ENCODE measurements at places on chromosomes 16 and 17. TPM values are rescaled to one million over a fixed set of nuclear protein-coding genes. Genes with fewer than 3 reads are reported as not detected.

NPIPB6 gene
- total RNA-seq, result 0.17 TPM

DNA sequence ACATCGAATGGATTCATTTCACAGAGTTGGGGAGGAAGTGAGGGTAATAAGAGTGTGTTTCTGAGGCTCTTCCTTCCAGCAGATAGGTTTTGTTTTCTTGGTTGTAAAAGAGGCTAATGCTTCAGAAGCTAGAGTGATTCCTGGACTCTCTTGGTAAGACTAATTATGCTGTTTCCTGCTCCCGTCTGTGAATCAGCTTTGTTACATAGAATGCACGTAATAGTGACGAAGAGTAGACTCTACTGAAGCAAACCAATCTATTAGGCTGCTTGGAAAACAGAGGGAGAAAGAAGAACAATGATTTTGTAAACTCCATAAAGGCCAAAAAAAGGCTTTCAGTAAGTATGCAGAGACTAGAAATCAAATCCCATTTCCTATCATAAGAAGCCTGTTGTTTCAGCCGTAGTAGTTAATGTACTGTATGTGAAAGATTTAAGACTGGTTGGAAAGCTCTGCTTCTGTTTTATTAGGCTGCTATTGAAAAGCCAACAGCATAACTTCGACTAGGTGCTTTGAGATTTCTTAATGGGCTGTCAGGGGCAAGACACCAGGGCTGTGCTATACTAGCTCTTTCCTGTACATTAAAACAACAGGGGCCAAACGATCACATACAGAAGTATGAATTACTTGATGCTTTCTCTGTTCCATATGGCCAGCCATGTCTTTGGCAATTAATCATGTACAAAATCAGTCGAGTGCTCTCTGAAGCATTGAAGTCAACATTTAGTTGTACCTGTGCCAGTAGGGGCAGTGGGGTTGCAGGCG lies 219.0 kb downstream of the FTO start:
- no peak overlapping the region for H3K4me3 ChIP-seq
- no peaks in the 10 kb centered on the region for H3K36me3 ChIP-seq
- no peak overlapping the region for H3K27ac ChIP-seq

DNA sequence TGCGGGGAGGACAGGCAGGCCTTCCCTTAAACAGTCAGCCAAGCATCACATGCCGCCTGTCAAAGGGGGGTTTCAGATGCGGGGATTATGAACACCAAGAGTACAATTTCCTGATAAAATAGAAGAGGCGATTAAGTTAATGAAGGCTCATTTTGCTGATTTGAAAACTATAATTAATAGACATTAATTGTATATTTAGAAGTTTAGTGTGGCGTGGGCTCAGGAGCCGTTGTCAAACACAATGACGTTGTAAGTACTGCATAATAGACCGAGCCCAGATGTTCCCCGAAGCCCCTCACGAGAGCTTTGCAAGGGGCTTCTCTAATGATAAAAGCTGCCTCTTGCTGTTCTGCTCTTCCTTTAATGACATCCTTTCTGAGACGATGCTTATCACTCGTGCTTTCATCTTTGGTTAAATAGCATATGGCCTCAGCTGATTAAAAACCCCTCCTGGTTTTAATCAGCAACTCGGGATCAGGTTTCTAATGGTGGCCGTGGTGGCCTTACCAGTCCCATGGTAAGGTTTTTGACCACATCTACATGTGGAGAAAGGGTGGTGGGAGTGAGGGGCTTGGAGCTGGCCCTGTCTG lies 28.2 kb downstream of the SNX20 start:
- H3K27me3 ChIP-seq, result no peaks in the 10 kb centered on the region
- no peaks in the 10 kb centered on the region for H3K36me3 ChIP-seq
- no peaks in the 10 kb centered on the region for H3K4me1 ChIP-seq

DNA sequence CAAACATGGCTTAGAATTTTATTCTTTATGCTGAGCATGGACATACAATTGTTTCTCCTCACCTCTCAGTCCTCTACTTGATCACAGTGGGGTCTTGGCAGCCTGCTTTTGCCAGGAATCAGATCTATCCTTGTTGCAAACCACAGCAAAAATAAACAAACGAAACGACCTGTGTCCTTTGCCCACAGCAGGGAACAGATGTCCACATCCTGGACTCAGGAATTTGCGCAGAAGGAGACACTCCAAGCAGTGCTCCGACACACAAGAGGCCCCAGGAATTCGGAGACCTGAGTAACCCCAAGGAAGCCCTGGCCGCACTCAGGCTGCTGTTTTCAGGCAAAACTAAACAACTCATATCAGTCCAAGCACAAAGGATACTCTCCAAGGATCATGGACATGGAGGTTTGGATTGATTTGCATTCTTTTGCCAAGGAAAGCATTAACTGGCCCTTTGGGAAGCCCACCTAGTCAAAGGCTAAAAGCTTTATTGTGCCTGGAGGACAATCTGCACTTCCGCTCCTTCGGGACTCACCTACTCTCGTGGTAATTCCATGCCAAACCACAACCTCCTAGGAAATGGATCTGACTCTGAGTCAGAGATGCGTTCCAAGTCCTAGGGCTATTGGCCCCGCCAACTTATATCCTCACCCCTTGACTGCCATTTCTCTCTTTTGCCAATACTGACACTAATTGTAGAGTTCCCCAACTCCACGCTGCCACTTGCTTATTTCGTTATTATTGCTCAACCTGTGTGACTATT lies 271.1 kb upstream of the CDH11 start:
- H3K36me3 ChIP-seq, result no peaks in the 10 kb centered on the region
- H3K4me3 ChIP-seq, result peak overlapping the region; percentile 34
- DNase-seq, result peak; percentile 90
- peak overlapping the region; percentile 89 for H3K27ac ChIP-seq
- peaks cover 32% of the 10 kb centered on the region for H3K4me1 ChIP-seq
- no peaks in the 10 kb centered on the region for H3K27me3 ChIP-seq

TPSG1 gene
- not detected for total RNA-seq

DNA sequence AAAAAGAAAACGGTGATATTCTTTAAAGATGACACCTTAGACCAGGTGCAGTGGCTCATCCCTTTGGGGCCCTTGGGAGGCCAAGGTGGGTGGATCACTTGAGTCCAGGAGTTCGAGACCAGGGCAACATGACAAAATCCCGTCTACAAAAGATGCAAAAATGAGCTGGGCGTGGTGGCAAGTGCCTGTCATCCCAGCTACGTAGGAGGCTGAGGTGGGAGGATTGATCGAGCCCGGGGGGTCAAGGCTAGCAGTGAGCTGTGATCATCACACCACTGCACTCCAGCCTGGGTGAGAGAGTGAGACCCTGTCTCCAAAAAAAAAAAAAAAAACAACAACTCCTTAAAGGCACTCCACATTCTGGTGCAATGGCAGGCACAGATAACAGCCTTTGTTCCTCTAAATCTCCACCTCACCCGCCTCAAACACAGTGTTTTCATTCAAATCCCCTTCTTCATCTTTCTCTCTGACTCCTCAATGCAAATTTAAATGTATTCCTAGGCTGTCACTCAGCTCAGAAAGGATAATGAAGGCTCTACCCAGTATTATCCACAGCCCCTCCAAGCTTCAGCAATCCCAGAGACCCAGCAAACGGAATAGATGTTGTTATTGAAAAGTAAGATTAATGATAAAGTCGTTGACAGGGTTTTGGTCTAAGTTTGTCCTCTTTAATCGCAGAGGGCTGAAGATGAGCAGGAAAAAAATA lies 56.2 kb upstream of the CACNG5 start:
- H3K27ac ChIP-seq, result no peak overlapping the region
- DNase-seq, result no peak
- H3K4me3 ChIP-seq, result no peak overlapping the region
- no peaks in the 10 kb centered on the region for H3K4me1 ChIP-seq
- H3K36me3 ChIP-seq, result peaks cover 1% of the 10 kb centered on the region

GRCh38 chr17:73776351-73777130 lies 132.3 kb upstream of the SDK2 start:
- H3K4me1 ChIP-seq, result no peaks in the 10 kb centered on the region
- no peaks in the 10 kb centered on the region for H3K36me3 ChIP-seq
- DNase-seq, result no peak
- no peak overlapping the region for H3K27ac ChIP-seq
- H3K27me3 ChIP-seq, result peaks cover 59% of the 10 kb centered on the region

ITGAX gene
- not detected for total RNA-seq

- peaks cover 6% of the 10 kb centered on the region for H3K36me3 ChIP-seq
- H3K4me3 ChIP-seq, result no peak overlapping the region
- DNase-seq, result no peak
- H3K4me1 ChIP-seq, result no peaks in the 10 kb centered on the region
- no peaks in the 10 kb centered on the region for H3K27me3 ChIP-seq
These were observed 20.8 kb downstream of the CIAPIN1 start for GRCh38 chr16:57426356-57426755.

PRM1 gene
- total RNA-seq, result not detected

- H3K27ac ChIP-seq, result peak overlapping the region; percentile 81
- no peaks in the 10 kb centered on the region for H3K27me3 ChIP-seq
- DNase-seq, result peak; percentile 89
- H3K36me3 ChIP-seq, result no peaks in the 10 kb centered on the region
- H3K4me3 ChIP-seq, result peak overlapping the region; percentile 48
These were observed 21.1 kb downstream of the WIPI1 start for GRCh38 chr17:68435876-68436842.

DNA sequence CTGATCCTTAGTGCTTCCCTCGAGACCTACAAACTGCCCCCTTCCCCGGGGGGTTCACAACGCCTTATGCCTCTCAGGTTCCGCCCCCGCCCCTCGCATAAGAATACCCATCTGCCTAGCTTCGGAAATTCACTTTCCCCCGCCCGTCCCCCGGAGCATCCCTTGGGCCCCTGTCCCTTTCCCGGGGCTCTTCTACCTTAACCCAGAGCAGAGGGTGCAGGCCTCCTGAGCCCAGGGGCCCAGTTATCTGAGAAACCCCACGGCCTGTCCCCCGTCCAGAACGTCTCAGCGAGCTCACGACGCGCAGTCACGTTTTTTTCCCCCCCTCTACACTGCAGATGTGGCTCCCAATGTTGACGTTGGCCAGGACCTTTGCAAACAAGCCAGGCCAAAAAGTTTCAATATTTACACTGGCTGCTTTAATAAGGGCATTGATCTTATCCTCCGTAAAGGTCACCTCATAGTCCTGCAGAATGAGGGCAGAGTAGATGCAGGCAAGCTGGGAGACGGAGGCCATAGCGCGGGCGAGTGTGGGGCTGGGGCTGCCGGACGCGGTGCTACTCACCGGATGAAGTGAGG lies 1.4 kb upstream of the NBR1 start:
- peaks cover 11% of the 10 kb centered on the region for H3K4me1 ChIP-seq
- peak overlapping the region; percentile 55 for H3K27ac ChIP-seq
- no peaks in the 10 kb centered on the region for H3K27me3 ChIP-seq
- peak; percentile 7 for DNase-seq

GRCh38 chr17:78001612-78002011 lies 43.1 kb downstream of the TNRC6C start:
- H3K4me3 ChIP-seq, result no peak overlapping the region
- no peak overlapping the region for H3K27ac ChIP-seq
- no peaks in the 10 kb centered on the region for H3K4me1 ChIP-seq
- no peak for DNase-seq

CD68 gene
- total RNA-seq, result 32.4 TPM

GRCh38 chr16:53991754-53992378 lies 287.9 kb downstream of the FTO start:
- DNase-seq, result no peak
- no peaks in the 10 kb centered on the region for H3K4me1 ChIP-seq
- no peak overlapping the region for H3K4me3 ChIP-seq
- no peaks in the 10 kb centered on the region for H3K36me3 ChIP-seq
- H3K27ac ChIP-seq, result no peak overlapping the region
- H3K27me3 ChIP-seq, result no peaks in the 10 kb centered on the region

CCDC144A gene
- total RNA-seq, result 0.17 TPM

DNA sequence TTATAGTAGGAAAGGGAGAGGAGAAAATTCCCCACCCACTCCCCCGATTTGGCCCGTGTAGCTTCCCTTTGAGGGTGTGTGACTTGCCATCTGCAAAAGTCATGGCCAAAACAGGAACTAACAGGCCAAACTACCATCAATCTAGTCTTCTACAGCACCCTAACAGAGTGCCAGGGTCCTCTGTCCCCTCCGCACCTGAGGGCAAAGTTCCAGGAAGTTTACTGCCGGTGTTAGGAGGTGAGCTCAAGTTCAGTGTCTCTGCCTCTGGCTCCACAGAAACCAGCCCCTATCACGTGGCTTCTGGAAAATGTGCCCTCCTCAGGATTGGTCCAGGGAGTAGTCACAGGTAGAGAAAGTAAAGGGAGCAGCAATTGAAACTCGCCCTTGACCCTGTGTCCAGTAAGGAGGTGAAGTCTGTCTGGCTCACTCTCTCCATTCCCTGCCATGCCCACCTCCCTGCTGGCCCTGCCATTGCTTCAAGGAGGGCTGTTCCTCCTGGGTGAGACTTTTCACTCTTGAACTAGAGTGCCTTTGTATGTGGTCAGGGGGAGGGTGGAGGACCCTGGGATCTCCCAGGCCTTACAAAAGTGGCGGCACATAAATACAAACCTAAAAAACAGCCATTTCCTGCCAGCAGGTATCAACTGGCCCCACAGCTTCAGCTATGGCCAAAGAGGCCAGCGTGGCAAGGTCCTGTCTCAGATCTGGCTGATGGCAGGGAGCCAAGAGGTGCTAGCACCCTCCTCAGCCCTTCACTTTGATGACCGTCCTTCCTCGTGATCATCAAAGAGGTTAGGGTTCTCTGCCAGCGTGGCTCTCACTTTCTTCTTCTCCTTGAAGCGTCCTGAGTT lies 5.3 kb downstream of the PRR15L start:
- no peaks in the 10 kb centered on the region for H3K27me3 ChIP-seq
- no peak overlapping the region for H3K27ac ChIP-seq
- H3K4me1 ChIP-seq, result peaks cover 42% of the 10 kb centered on the region
- no peak for DNase-seq
- peaks cover 3% of the 10 kb centered on the region for H3K36me3 ChIP-seq

ZNF785 gene
- total RNA-seq, result 5.0 TPM

DNA sequence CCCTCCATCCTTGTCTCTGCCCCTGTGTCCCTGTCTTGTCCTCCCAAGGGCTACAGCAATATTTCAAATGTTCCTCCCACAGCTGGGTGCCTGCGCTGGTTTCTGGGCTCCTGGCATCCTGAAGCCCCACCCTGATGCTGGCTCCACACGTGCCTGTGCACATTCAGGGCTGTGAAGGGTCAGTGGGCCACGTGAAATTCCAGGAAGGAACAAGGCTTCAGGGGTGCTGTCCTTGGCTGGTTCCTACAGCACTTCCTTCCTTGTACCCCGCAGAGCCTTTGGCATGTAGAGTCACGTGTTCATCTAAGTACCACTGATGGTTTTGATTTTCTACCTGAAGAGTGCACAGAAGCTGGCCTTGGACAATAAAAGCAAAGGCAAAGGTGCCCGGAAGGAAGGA lies 57.7 kb upstream of the NLK start:
- H3K27ac ChIP-seq, result no peak overlapping the region
- H3K4me3 ChIP-seq, result no peak overlapping the region
- no peaks in the 10 kb centered on the region for H3K27me3 ChIP-seq
- DNase-seq, result no peak
- peaks cover 16% of the 10 kb centered on the region for H3K4me1 ChIP-seq

GRCh38 chr16:65828296-65828695 lies 538.2 kb upstream of the CDH5 start:
- DNase-seq, result no peak
- H3K27me3 ChIP-seq, result no peaks in the 10 kb centered on the region
- H3K36me3 ChIP-seq, result no peaks in the 10 kb centered on the region
- no peak overlapping the region for H3K4me3 ChIP-seq
- H3K27ac ChIP-seq, result no peak overlapping the region

SLC12A3 gene
- not detected for total RNA-seq
